Brain pericyte (primary cell): ENCODE measurements at places on chromosomes 6 and 20.

DNA sequence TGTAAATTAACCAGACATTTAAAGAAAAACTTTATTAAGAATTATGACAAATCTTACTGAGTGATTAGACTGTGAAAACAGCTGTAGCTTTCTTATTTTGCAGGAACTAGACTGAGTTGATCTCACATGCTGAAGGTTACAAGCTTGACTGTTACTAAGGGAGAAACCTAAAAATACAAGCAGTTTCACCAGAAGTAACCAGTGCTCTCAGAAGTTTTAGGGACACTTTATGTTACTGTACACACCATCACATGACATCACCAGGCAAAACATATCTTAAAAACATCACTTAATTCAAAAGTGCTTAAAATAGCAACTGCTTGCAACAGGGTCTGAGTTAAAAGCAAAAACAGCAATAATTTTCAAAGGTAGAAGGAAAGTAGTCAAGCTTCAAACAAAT lies 5.4 kb downstream of the FBXO30 start:
- DNase-seq = no peak

GRCh38 chr6:32973144-32974015 lies 5.0 kb downstream of the BRD2 start:
- DNase-seq = no peak

- DNase-seq = no peak
These were observed 211.2 kb upstream of the PMEPA1 start for GRCh38 chr20:57920971-57921370.

DNA sequence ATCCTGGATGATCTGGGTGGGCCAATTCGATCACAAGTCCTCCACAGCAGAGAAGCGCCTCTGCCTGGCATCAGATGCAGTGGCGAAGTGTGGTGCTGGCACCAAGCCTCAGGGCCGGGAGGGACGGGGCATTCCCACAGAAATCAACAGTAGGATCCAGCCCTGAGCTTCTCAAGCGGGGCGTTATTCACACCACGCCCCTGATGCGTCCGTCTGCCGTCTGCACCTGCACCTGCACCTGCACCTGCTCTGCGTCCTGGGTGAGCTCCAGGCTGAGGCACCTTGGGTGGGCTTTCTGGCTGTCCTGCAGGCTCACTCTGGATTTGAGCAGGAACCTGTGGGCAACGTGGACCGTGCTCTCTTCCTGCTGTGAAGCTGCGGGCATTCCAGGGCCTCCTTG lies 13.8 kb upstream of the NTSR1 start:
- no peak for DNase-seq

DNA sequence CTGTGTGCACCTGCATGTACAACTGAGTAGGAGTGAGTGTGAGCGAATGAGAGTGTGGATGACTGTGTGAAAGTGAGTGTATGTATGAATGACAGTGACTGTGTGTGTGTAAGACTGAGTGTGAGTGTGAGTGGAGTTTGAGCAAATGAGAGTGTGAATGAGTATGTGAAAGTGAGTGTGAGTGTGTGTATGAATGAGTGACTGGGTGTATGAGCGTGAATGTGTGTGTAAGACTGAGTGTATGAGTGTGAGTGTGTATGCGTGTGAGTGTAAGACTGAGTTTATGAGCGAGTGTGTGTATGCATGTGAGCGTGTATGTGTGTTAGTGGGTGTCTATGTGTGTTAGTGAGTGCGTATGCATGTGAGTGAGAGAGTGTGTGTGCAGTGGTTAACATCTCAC lies 220.8 kb downstream of the QKI start:
- DNase-seq = no peak

- DNase-seq = no peak
These were observed 44.1 kb downstream of the DPPA5 start for GRCh38 chr6:73309785-73310502.

DNA sequence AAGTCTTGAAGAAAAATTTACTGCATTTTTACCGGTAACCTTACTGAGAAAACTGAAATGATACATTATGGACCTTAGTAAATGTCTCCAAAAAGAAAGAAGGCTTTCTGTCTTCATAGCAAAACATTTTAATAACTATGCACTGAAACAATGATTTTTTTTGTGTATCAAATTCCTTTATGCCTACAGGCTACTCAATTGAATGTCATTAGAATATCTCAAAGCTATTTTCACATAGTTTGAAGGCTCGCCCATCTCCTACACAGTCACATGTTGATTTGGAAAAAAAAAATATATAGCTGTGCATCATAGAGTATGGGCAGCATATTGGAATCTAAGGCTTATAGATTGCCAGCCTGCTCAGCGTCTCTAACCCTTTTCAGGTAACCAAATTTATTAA lies 12.0 kb upstream of the MLIP start:
- DNase-seq = no peak

- DNase-seq = no peak
These were observed 1081.7 kb downstream of the KIF16B start for GRCh38 chr20:15491575-15491974.

DNA sequence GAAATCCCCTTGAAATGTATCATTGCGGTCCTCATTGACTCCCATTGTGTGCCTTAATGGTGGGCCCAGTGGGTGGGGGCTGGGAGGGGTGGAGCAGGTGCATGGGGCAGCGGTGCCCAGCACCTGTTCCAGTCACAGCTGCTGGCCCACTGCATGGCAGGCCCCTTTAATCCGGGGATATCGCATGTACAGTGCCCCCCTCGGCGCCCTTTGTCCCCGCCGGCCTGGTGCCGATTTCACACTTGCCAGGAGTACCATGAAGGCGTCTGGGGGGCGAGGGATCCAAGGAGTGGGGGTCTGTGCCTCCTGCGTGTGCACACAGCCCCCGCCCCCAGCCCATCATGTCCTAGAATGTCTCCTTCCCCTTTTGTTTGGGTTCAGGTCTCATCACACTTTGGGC lies 2.8 kb downstream of the SNAI1 start:
- DNase-seq = no peak

DNA sequence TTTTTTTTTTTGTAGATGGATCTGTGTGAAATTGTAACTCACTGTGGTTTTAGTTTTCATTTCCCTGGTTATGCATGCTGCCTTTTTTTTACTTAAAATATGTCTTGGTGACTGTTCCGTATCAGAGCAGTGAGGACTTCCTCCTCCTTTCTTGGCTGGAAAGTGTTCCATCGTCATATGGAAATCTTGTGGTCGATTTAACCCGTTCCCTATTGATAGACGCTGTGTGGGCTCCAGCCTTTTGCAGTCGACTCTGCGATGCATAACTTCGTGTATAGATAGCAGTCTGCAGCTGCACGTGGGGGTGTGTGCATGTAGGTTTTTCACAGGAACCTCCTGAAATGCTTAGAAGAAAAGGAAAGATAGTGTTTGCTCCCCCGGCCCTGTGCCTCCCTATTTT lies 28.1 kb upstream of the PNPLA1 start:
- no peak for DNase-seq

GRCh38 chr20:47244451-47244850 lies 112.0 kb downstream of the ZMYND8 start:
- DNase-seq = no peak

DNA sequence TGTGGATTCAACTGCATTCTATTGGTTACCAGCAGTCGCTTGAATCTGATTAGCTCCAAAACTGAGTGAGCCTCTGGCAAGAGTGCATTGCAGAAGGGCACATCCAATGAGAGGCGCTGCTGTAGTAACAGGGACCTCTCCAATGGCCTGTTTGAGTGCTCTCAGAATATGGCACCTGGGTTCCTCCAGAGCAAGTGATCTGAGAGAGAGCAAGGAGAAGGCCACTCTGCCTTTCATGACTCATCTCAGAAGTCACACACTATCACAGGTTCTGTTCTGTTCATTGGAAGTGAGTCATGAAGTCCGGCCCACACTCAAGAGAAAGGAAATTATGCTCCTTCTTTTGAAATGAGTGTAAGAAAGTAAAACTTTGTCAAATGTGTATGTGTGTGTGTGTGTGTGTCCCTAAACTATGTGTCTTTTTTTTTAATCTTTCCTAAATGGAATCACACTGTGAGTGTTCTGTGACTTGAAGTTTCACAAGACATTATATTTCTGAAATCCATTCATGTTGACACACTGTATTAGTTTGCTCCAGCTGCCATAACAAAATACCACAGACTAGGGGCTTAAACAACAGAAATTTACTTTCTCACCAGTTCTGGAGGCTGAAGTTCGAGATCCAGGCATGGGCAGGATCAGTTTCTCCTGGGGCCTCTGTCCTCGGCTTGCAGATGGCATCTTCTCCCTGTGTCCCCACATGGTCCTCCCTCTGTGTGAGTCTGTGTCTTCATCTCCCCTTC lies 138.3 kb upstream of the CDYL start:
- no peak for DNase-seq

GRCh38 chr6:82957868-82958245 lies 107.8 kb downstream of the UBE3D start:
- no peak for DNase-seq

DNA sequence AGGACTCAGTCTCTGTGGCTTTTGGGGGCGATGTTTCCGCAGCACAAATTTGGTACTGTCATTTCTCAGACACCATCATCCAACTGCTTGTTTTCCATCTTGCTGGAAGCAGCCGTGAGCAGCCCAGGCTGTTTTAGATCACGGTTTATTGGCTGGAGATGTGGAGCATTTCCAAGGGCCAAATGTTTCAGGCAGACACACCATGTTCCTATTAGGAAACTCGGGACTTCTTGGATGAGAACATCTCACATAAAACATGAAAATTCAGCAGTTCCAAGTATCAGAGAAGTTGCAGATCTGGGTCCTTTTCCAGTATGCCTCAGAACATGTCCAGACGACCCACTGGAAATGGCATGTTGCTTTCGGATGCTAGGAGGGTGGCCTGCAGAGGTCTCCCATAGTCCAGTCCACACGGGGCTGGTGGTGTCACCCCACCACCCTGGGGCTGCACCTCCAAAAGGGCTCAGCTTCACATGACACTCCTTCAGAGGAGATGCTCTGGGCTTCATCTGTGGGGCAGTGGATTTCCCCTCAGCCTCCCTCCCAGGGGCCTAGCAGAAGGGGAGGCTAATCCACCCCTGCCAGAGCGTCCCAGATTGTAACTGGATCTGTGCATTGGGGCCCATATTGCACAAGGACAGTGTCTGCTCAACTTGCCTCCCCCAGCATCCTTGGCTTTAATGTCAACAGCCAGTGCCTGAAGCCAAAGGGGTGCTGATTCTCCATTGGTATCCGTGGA lies 176.3 kb downstream of the SCP2D1 start:
- DNase-seq = no peak

DNA sequence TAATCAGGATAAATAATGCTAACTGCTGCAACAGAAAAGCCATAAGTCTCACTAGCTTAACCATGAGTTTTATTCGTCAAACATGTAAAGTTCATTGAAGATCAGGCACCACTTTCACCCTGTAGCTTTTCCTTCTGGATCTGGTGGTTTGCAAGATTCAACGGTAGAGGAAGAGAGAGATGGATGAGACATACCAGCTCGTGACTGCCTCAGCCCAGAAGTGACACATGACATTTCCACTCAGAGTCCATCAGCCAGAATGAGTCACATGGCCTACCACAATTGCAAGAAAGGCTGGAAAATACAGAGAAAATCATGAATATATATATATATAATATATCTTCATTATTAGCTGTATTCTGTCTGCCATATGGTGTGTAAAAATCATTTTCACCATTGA lies 29.0 kb downstream of the SPTLC3 start:
- no peak for DNase-seq

- DNase-seq = no peak
These were observed 200.7 kb upstream of the THBS2 start for GRCh38 chr6:169454204-169454871.
